ENCODE measurements at places on chromosomes 5 and 9. TPM values are rescaled to one million over a fixed set of nuclear protein-coding genes. Genes with fewer than 3 reads are reported as not detected.

GABRA1 gene
- total RNA-seq: not detected

LAMC3 gene
- total RNA-seq: under 0.01 TPM

NIPBL gene
- total RNA-seq: 30.7 TPM

OR1Q1 gene
- total RNA-seq: not detected

PFN3 gene
- total RNA-seq: not detected

ANAPC2 gene
- 25.5 TPM for total RNA-seq

FSD1L gene
- 6.8 TPM for total RNA-seq

NUTM2F gene
- not detected for total RNA-seq

HABP4 gene
- 13.7 TPM for total RNA-seq

PKD2L2 gene
- not detected for total RNA-seq

TAF1L gene
- total RNA-seq: not detected

FOXD1 gene
- total RNA-seq: 10.7 TPM

KCTD16 gene
- 33.0 TPM for total RNA-seq

CCDC192 gene
- total RNA-seq: not detected

PCDHA10 gene
- total RNA-seq: 0.23 TPM

SURF2 gene
- 11.0 TPM for total RNA-seq

GALNT12 gene
- 72.3 TPM for total RNA-seq

ZNF366 gene
- total RNA-seq: 0.05 TPM

GNAQ gene
- total RNA-seq: 73.3 TPM

GDF9 gene
- total RNA-seq: 0.09 TPM

PCDHB16 gene
- 0.30 TPM for total RNA-seq

PCDHB4 gene
- under 0.01 TPM for total RNA-seq

SYK gene
- total RNA-seq: not detected

MELK gene
- 3.0 TPM for total RNA-seq

SPINK6 gene
- not detected for total RNA-seq

ECSCR gene
- total RNA-seq: 0.74 TPM

SAXO1 gene
- not detected for total RNA-seq

FCN1 gene
- total RNA-seq: not detected

SHISAL2B gene
- not detected for total RNA-seq

RELL2 gene
- 3.9 TPM for total RNA-seq

PCDHB3 gene
- total RNA-seq: 0.09 TPM

PCDHGA1 gene
- total RNA-seq: 0.69 TPM

TEX48 gene
- total RNA-seq: not detected

SELENOP gene
- total RNA-seq: 0.32 TPM

LPAR1 gene
- 82.0 TPM for total RNA-seq

CWC27 gene
- 11.9 TPM for total RNA-seq

SPATA24 gene
- total RNA-seq: 4.2 TPM

FAM221B gene
- total RNA-seq: not detected

CKMT2 gene
- 3.3 TPM for total RNA-seq

HTR1A gene
- not detected for total RNA-seq

GRM6 gene
- total RNA-seq: not detected

DNAI1 gene
- not detected for total RNA-seq

PCDHB10 gene
- total RNA-seq: 0.42 TPM

ANKRD18B gene
- total RNA-seq: 35.6 TPM

OR1N1 gene
- total RNA-seq: not detected

S1PR3 gene
- 11.9 TPM for total RNA-seq

DIPK1B gene
- total RNA-seq: 0.30 TPM

TSLP gene
- total RNA-seq: 0.42 TPM
